ENCODE measurements at places on chromosomes 6 and 20. TPM values are rescaled to one million over a fixed set of nuclear protein-coding genes. Genes with fewer than 3 reads are reported as not detected.

The PLCB4 gene
- polyA plus RNA-seq = 4.7 TPM

The DSP gene
- 2.4 TPM for polyA plus RNA-seq

The PXDC1 gene
- 20.8 TPM for polyA plus RNA-seq

The HRH3 gene
- 2.9 TPM for polyA plus RNA-seq

Measured in forelimb muscle (tissue), 1 donor.